Thyroid gland (tissue), 4 donors: ENCODE measurements at places on chromosomes 12 and 14. TPM values are rescaled to one million over a fixed set of nuclear protein-coding genes. Genes with fewer than 3 reads are reported as not detected.

DNA sequence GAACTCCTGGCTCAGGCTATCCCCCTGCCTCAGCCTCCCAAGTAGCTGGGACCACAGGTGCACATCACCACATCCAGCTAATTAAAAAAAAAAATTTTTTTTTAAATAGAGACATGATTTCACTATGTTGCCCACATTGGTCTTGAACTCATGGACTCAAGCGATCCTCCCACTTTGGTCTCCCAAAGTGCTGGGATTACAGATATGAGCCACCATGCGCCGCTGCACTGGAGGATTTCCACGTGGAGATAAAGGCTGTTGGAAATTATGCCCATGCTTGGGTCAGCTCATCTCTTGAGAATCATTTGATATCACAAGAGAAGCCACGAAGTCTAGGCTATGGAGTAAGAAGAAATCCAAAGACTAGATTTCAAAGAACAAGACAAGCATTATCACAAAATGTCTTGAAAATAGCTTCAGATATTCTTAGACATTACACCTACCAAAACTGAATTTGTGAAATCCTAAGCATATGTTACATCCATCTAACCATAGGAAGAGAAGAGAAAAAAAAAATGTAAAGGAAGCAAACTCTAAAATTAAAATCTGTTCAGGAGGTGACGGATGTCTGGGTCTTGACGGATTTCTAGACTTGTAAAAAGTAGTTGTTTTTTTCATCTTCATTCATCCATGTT lies 99.1 kb downstream of the PTPN11 start:
- DNase-seq: no peak
- H3K27ac ChIP-seq: no peak overlapping the region
- H3K4me3 ChIP-seq: no peak overlapping the region
- no peaks in the 10 kb centered on the region for H3K4me1 ChIP-seq
- H3K36me3 ChIP-seq: no peaks in the 10 kb centered on the region

- no peaks in the 10 kb centered on the region for H3K36me3 ChIP-seq
- H3K27me3 ChIP-seq: no peaks in the 10 kb centered on the region
- no peaks in the 10 kb centered on the region for H3K4me1 ChIP-seq
Measured at GRCh38 chr12:104790296-104791125, 167.6 kb downstream of the SLC41A2 start.

DNA sequence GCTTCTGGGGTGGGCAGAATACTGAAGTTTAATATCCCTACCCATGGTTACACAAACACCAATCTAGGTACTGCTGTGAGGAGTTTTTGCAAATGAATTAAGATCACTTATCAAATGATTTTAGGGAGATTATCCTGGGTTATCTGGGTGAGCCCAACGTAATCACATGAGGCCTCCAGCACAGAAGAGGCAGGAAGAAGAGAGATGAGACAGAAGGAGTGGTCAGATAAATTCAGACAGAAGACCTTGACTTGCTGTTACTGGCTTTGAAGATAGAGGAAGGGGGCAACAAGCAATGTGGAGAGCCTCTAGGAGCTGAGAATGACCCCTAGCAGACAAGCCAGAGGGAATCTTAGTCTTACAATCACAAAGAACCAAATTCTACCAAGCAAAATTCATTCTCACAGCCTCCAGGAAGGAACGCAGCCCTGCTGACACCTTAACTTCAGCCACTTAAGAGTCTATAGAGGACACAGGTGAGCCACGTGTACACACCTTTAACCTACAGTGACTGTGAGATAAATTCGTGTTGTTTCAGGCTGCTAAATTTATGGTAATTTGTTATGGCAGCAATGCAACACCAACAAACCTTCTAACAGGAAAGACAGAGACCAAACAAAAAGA lies 49.4 kb downstream of the FERMT2 start:
- H3K27ac ChIP-seq: no peak overlapping the region
- DNase-seq: no peak
- no peak overlapping the region for H3K4me3 ChIP-seq
- peaks cover 34% of the 10 kb centered on the region for H3K4me1 ChIP-seq

- no peaks in the 10 kb centered on the region for H3K27me3 ChIP-seq
- peak overlapping the region; percentile 94 for H3K27ac ChIP-seq
- no peak overlapping the region for H3K4me3 ChIP-seq
- no peaks in the 10 kb centered on the region for H3K36me3 ChIP-seq
- peaks cover 92% of the 10 kb centered on the region for H3K4me1 ChIP-seq
- no peak for DNase-seq
Measured at GRCh38 chr12:52244615-52244994, 11.6 kb downstream of the KRT7 start.

DNA sequence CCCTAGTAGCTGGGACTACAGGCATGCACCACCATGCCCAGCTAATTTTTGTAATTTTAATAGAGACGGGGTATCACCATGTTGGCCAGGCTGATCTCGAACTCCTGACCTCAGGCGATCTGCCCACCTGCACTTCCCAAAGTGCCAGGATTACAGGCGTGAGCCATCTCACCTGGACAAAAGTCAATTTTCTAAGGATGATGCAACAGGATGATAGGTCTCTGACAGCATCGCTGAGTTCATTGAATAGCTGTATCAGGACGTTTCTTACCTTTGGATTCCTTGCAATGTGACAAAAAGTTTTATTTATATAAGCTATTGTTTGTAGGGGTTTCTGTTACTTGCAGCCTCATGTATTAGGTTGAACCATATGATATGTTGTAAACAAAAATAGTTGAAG lies 55.5 kb upstream of the PCED1B start:
- DNase-seq: no peak
- no peaks in the 10 kb centered on the region for H3K27me3 ChIP-seq
- H3K27ac ChIP-seq: no peak overlapping the region
- H3K4me3 ChIP-seq: no peak overlapping the region
- no peaks in the 10 kb centered on the region for H3K4me1 ChIP-seq
- no peaks in the 10 kb centered on the region for H3K36me3 ChIP-seq

DNA sequence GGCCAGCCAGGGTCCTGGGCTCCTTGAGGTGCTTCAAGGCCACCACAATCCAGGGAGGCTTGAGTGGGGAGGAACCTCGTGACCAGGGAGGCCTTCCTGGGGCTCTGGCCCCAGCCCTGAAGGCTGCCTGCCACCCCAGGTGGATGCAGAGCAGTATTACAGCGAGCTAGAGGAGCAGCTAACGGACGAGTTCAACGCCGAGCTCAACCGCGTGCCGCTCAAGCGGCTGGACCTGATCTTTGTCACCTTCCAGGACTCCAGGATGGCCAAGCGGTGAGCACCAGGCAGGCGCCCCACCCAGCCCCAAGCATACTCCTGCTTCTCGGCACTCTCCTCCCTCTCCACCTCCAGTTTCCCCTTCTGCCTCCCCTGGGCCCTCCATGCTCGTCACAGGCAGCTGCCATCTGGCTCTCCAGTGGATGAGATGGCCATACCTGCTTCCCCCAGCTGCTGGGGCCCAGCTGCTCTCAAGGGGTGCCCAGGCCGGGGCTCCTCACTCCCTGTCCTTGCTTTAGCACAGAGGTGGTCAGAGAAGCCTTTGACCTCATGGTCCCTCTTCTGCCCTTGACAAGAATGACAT lies 30.6 kb downstream of the NGB start:
- no peaks in the 10 kb centered on the region for H3K27me3 ChIP-seq
- H3K36me3 ChIP-seq: no peaks in the 10 kb centered on the region
- H3K27ac ChIP-seq: no peak overlapping the region
- no peak overlapping the region for H3K4me3 ChIP-seq
- no peaks in the 10 kb centered on the region for H3K4me1 ChIP-seq

DNA sequence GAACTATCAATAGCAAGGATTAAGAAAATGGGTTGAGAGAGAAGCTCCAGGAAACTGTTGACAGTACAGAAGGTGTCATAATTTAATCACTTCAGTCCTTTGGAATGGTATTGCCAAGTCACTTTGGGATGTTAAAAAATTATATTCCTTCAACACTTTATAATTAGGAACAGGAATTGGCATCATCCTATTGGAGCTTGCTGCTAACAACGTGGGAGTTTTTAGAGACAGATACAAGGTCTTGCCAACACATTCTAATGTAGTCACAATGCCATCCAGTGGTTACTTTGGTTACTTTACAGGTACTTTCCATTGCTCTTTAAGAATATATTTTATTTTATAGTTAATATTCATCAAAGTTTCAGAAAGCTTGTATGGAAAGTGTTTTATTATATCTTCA lies 310.1 kb downstream of the SYT1 start:
- H3K36me3 ChIP-seq: no peaks in the 10 kb centered on the region
- H3K4me3 ChIP-seq: no peak overlapping the region
- H3K27me3 ChIP-seq: no peaks in the 10 kb centered on the region
- H3K4me1 ChIP-seq: no peaks in the 10 kb centered on the region
- H3K27ac ChIP-seq: no peak overlapping the region
- DNase-seq: no peak

DNA sequence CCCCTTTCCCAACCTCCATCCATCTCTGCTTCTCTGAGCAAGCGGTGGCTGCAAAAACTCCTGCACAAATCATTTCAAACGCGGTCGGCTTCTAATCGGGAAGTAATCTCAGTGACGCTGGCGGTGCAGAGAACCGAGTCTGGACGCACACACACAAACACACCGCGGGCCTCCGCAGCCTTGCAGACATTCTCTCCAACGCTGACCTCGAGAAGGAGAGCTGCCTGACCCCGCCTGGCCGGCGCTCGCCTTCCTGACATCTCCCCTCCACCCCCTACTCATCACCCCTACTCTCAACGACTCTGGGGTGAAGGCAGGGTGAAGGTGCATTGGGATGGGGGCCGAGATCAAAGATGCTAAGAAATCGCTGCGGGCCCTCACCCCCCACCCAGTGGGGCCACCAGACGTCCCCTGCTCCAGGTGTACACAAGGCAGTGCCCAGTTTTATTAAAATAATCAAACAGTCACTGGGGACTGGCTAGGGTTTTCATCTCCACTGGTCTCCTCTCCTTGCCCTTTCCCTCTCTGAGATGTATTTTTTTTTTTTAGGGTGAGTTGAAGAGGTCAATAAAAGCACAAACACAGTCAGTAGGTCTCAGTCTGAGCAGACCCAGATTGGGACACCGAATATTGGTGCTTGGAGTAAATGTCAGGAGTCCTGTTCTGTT lies 506 bp upstream of the TBX5 start:
- H3K4me1 ChIP-seq: peaks cover 8% of the 10 kb centered on the region
- no peak overlapping the region for H3K4me3 ChIP-seq
- peaks cover 58% of the 10 kb centered on the region for H3K27me3 ChIP-seq
- no peak overlapping the region for H3K27ac ChIP-seq

The REM2 gene
- total RNA-seq: 0.54 TPM

The ACSM4 gene
- not detected for total RNA-seq

The PRPH gene
- not detected for total RNA-seq
